ENCODE measurements at places on chromosomes 2 and 18. TPM values are rescaled to one million over a fixed set of nuclear protein-coding genes. Genes with fewer than 3 reads are reported as not detected.

SPAST gene
- total RNA-seq, result 20.4 TPM

DPYSL5 gene
- not detected for total RNA-seq

INHBB gene
- total RNA-seq, result not detected

FOXD4L1 gene
- 0.47 TPM for total RNA-seq

MC4R gene
- not detected for total RNA-seq
